ENCODE measurements at places on chromosomes 6 and 20.

- DNase-seq: no peak
Observed at GRCh38 chr20:31562241-31562640, 42.8 kb upstream of the ID1 start.

DNA sequence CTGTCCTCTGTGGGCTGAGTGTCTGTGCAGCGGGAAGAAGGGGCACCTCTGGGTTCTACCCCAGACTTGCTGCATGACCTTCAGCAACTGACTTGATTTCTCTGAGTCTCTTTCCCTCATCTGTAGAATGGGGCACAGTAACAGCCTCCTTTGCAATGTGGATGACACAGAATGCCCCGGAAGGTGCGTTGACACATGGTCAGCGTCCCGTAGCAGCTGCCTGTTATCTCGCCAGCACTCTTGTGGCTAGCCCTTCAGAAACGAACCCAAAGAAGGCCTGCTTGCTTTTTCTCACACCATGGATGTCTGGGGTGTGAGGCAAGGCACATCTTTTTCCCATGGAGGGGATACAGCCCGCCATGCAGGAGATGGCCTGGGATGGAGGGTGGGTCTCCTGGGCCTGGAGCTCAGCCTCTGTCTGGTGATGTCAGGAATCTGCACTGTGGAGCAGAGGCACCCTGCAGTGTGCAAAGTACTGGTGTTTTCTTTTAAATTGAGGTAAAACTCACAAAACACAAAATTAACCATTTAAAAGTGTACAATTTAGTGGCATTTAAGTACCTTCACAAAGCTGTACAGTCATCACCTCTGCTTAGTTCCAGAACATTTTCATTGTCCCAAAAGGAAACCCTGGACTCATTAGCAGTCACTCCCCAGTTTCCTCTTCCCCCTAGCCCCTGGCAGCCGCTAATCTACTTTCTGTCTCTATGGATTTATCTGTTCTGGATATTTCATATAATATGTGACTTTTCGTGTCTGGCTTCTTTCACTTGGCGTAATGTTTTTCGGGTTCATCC is 59.8 kb upstream of the FAM83D start:
- DNase-seq: no peak

DNA sequence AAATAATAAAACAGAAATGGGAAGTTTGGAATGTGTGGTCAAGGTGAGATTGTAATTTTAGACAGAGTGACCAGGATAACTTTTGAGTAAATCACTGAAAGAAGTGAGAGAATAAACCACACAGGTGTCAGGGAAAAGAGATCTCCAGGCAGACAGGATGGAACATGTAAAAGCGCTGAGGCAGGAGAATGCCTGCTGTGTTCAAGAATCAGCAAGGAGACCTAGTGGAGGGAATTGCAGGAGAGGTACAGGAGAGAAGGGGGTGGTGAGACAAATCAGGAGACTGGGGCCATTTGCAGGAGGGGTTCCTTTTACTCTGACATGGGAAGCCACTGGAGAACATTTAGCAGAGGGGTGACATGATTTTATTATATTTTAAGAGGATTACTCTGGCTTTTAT is 456.7 kb downstream of the NKAIN2 start:
- no peak for DNase-seq

GRCh38 chr20:15374682-15375081 is 1037.3 kb upstream of the FLRT3 start:
- DNase-seq: no peak

DNA sequence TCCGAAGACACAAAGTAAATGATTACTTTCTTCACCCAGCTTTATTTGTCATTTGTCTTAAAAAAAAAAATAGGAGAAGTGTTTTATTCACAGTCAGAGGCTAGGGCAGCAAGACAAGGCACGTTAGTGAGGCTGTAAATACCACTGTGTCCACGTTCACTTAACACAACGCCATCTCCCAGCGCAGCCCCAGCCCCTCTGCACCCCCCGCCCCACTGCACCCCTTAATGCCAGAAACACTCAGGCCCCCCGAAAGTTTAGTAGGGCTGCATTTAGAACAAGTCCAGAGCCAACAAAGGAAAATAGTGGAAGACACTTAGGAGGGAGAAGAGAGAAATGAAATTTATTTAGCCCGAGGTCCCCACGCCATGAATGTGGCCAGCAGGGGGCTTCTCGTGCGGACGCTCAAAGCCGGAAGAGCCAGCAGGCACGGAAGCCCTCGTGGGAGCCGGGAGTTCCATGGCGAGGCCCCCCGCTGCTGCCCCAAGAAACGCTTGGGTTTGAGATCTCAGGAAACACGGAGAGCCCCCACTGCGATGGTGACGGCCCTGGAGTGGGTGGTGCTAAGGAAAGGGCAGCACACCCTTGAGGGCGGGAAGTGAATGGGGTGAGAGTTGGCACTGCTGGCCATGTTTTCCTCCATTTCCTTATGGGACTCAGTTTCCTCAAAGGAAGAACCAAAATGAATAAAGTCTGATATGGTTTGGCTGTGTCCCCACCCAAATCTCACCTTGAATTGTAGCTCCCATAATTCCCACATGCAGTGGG is 50.2 kb downstream of the IYD start:
- peak; percentile 69 for DNase-seq

DNA sequence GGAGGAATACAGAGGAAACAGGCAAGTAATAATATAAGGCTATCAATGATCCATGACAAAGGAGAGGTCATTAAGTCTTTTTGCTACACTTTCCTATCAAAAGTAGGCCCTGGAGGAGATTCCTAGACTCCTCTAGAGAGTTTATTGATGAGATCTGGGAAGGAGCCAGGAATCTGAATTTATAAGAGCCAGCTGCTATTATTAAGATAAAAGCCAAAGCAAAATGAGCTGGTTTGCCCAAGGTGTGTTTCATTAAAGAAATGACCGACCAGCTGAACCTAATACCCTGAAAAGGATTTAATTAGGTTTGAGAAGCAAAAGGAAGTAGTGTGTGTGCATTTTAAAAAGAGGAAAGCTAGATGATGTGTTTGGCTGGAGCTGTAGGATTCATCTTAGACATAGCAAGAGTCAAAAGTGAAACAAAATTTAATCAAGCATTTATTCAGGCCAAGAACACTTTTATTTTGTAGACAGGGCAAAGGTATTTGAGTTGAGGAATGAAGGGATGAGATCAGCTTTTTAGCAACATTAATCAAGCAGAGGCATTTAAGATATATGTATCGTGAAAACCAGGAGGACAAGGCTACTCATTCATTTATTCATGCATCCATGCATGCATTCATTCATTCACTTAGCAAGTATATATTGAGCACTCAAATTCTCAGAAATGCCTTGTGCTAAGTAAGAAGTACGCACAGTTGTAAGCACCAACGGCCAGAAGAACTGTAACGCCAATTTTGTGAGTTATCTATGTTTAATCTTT is 43.5 kb upstream of the SCAF8 start:
- DNase-seq: no peak

DNA sequence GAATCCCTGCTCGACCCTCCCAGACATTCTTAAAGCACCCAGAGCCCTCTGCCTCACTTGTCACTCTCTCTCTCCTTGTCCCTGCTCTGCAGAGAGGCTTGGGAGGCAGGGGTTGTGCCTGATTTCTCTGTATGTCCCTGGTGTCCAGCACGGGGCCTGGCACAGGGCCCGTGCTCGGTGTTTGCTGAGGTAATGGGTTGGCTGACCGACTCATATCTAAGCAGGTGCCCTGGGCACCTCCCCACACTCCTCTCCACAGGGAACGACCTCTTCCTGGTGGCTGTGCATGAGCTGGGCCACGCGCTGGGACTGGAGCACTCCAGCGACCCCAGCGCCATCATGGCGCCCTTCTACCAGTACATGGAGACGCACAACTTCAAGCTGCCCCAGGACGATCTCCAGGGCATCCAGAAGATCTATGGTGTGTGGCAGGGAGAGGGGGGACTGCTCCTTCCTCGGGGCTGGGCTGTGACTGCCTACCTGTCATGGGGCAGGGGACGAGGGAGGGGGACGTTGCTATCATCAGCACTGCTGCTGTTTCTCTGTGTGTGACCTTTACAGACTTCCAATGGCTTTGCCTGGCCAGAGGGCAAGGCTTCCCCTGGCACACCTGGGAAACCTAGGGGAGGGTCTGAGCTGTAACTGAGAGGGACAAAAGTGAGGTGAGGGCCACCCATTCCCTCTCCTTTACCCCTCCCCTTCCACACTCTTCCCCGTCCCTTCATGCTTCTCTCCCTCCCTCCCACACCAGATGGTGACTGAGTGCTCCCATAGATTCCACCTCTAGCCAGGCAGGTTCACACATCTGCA is 14.2 kb downstream of the MMP24OS start:
- no peak for DNase-seq

DNA sequence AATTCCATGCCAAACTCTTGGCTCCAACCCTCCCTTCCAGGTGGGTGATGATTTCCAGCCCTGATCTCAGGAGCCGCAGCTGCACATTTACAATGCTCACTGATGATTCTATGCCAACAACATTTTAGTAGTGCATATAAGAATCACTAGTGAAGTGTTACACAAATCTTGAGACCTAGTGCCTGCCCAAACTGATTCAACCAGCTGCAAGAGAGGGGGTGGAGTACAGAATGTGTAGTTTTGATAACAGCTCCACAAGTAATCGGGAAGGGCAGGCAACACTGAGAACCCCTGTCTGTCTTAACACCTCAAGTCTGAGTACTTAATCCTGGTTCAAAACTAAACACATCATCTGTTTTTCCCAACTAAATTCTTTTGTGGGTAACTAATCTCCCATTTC is 91.7 kb downstream of the PRDM1 start:
- DNase-seq: no peak

- DNase-seq: no peak
Observed at GRCh38 chr20:33785503-33785902, 25.6 kb upstream of the CHMP4B start.

DNA sequence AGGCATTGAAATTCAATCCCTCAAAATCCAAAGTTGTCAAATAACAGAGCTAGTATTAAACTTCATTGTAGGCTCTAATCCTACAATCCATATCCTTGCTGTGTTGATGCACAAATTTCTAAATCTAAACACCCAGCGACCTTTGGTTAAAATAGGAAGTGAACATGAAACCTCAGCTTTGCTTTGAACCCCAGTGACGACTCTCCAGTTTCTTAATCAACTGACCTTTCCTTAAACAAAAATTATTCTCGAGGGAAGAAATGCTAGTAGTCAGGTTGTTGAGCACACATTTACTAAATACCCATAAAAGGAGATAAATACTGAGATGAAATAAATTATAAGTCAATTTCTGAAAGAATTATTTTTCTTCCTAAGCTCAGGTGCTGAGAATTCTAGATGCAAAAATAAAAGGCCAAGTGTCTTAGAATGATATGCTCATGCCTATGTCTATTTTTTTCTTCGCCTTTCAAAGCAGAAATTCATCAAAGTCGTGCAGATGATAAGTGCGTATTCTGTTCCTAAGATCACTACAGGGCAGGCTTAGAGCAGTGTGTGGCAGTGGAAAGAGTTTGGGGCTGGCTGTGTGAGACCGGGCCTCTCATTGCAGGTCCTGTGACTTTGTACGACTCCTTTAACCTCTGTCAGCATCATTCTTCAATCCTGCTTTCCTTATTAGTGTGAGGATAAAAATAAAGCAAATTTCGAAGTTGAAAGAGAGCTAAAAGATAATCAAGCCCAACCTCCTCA is 208.7 kb downstream of the PRL start:
- no peak for DNase-seq

DNA sequence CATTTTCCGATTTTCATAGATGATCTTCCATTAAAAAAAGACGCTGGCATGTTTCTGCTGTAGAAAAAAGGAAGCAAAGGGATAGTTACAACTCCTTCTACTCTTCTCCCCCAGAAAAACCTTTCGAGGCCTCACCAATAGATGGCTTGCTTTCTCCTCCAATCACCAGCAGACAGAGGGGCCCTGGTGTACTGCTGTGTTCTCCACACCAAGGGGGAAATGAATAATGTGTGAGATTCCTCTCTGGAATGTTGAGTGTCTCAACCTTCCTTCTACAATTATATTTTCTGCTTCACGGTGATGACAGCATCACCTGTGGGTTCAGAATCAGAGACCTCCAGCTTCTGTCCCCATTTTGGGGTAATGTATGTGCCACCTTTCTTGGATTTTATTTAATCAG is 185.7 kb upstream of the FLRT3 start:
- DNase-seq: no peak

- DNase-seq: no peak
Observed at GRCh38 chr6:29850011-29850553, 22.5 kb downstream of the HLA-G start.

- no peak for DNase-seq
Observed at GRCh38 chr6:128365520-128366160, 154.8 kb downstream of the PTPRK start.

- DNase-seq: no peak
Observed at GRCh38 chr20:4850960-4851359, 129.3 kb downstream of the PRND start.

- DNase-seq: no peak
Observed at GRCh38 chr20:47638851-47639250, 137.2 kb downstream of the NCOA3 start.

DNA sequence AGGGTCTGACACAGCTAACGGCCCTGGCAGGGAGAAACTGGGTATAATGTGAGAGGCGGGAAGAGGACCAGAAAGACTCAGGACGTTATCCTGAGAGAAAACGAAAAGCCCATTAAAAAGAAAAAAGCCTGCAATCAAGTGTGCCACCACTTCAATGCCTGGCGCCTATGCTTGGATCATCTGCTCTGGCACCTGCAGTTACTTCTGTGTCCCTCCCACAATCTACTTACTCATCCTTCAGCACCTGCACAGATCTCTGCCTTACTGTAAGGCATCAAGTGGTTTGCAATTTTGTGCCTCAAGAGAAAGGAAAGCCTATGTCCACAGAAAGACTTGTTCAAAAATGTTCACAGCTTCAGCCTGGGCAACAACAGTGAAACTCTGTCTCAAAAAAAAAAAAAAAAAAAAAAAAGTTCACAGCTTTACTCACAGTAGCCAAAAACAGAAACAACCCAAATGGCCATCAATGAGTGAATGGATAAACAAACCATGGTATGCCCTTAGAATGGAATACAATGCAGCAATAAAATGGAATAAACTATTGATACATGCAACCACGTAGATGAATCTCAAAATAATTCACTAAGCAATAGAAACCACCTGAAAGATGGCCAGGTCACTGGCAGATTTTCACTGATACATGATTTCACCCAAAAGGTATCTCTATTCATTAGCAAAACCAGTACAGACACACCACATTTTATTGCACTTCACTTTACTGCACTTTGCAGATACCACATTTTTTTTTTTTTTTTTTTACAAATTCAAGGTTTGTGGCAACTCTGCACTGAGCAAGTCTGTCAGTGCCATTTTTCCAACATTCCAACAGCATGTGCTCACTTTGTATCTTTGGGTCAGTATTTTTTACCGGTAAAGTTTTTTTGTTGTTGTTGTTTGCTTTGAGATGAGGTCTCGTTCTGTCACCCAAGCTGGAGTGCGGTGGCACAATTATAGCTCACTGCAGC is 48.6 kb downstream of the ABHD12 start:
- no peak for DNase-seq

GRCh38 chr6:21109391-21110178 is 484.0 kb upstream of the SOX4 start:
- DNase-seq: no peak

DNA sequence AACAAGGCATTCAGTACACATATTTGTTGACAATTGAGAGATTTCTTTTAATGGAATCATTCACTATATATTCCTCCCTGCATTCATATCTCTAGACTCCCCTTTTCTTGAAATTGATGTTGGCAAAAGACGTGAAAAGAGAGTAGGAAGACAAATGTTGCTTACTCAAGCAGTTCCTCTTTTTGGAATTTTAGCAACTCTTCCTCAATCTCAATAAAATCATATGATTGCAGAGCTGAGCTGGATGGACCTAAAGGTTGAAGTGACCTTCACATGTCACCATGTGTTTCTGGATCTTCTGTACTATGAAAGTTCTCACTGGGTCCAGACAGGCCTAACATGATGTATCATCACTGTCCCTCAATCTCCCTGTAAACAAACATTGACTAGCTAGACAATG is 18.6 kb downstream of the ADGRF1 start:
- no peak for DNase-seq
